Vagina (tissue), 2 donors: ENCODE measurements at places on chromosomes 13 and 19.

DNA sequence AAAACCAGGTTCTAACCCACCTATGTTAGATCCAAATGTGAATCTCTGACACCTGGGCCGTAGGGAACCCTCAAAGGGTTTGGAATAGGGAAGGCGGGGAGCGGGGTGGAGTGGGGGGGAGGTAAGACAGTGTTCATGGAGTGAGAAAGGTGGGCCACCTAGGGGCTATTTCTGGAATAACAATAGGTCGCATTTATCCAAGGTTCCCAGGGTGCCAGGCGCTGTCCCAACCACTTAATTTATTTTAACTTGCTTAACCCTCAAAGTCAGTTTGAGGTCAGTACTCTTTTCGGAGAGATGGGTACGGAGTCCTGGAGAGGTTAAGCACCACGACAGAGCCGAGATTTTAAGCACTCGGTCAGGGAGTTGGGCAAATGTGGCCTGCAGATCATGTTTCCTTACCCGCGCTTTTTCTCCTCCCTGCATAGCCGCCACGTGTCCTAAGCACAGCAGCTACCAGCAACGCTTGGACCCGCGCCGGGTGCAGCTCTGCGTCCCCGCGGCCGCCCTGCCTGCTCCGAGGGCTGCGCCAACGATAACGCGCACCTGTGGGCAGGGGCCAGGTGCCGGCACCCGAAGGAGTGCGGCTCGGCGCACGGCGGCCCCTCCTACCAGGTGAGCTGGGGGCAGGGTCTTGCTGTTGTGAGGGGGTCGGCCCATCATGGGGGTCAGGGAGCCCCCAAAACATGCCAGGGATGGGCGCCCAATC lies 25.0 kb upstream of the FXYD3 start:
- DNase-seq: no peak

GRCh38 chr13:112545856-112546255 lies 42.1 kb downstream of the TUBGCP3 start:
- no peak for DNase-seq

DNA sequence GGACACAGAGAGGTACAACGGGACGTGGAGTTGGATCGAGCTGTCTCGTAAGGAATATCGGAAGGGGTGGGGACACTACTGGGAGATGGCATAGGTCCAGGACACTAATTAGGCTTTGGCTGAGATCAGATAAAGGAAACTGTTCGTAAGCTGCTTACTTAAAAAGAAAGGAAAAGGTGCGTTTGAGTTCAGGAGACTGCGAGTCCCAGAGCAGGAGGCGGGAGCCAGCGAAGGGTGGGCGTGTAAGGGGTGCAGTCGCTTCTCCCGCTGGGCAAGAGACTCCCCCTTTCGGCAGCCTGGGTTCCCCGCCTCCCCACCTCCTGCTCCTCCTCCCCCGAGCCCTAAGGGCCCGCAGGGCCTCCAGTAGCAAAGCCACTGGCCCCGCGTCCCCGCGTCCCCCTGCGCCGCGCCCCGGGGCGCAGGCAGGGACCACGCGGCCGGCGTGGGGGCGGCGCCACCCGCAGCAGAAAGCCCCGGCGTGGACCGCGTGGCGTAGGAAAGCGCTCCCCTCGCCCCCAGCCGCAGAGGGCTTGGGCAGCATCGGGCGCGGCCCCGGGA lies 547 bp downstream of the ABCC4 start:
- no peak for DNase-seq

- DNase-seq: no peak
Observed at GRCh38 chr13:110227864-110228643, 78.9 kb downstream of the COL4A1 start.

- no peak for DNase-seq
Observed at GRCh38 chr13:104737713-104738112, 1671.5 kb upstream of the SLC10A2 start.

- no peak for DNase-seq
Observed at GRCh38 chr13:90943946-90944345, 403.5 kb upstream of the MIR17HG start.
